ENCODE measurements at places on chromosomes 3 and 15.
A peak's percentile ranks its signal among the peaks of the same experiment; 100 is the strongest.

DNA sequence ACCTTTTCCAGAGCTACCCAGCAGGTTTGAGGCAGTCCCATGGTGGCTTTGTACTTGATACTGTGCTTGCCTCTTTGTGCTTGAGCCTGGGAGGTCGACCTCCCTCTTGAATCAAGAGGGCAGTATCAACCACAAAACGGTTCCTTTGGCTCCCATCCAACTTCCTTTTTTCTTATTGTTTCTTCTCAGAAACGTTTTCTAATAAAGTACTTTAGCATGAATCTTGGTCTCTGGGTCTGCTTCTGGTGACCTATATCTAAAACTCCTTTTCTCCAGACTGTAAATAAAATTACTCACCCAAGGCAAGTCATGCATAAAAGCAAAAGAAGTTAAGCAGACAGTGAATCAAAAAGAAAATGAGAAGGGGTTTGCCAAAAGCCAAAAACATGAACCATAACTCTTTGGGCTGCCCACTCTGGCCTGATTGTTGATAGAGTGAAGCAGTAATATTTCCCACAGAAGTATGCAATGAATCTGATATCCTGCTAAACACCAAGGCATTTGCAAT, 112.2 kb upstream of the SLC4A7 start:
- DNase-seq = no peak

DNA sequence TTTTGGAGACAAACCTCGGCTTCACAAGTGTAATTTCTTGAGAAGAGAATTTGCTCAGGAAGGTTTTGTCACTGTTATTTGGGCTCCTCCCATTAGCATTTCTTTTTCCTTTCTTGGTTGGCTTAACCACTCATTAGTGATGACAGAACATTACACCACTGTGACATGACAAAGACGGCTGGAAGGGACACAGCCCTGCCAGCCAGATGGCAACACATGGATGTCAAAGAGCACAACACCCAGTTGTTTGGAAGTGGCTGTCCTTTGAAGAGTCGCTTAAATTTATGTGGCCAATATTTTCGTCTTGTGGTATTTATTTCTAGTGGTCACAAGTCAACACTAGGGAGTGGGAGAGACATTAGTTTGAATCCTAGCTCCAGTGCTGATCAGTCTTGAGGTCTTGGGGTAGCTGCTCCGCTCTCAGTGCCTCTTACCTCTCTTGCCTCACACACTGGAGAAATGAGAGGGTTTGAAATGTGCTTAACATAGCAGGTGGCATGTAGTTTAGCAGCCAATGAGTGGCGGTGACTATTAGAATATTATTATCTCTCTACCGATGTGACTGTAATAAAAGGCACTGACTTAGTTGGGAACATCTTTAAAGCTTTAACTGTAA, 92.8 kb downstream of the FRMD4B start:
- DNase-seq = no peak

DNA sequence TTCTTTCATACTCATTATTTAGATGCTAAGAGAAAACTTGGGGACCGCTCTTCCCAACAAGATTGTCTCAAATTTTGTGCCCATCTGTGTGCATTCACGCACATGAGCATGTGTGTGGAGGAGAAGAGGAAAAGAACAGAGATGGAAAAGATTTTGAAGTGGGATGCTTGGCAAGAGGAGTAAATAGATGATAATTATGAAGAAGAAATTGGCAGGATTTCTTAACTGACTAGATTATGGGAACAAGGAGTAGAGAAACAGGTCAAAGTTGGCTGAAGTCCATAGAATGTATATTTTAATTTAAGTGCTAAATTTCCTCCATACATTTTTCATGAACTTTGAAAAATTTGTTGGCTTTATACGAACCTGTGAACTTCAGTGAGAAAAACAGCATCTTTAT, 100.1 kb downstream of the ZNF609 start:
- DNase-seq = no peak

DNA sequence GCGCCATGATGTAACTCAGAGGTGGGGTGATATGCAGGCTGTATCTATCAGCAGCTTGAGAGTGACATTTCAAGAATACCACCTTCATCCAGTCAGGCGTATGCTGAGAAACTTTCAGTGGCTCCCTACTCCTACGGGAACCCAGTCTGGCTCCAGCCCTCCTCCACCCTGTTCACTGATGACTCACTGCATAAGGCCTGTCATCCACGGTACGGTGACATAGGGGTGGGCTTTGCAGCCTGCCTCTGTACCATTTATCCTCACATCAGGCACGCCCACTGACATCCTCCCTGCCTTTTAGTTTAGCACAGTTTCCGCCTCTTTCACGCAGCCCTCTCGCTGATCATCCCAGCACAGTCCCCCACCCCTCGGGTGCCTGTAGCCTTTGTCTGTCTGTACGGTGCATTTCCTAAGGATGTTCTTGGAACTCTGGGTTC, 11.7 kb downstream of the PXYLP1 start:
- DNase-seq = peak; percentile 18

DNA sequence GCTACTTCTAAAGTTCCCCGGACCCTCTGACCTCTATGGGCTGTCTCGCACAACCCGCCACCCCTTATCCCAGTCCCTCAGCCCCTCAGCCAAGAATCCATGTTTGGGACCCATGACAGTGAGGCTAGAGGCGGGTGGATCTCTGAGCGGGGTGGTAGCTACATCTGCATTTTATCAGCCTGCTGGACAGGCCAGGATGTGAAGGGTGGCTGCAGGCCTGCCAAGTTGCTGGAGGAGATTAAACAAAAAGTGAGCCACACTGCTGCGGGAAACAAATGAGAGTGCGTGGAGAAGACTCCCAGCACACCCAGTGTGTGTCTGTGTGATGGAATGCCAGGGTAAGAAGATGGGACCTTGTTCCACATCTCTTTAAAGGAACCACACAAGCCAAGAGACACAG, 51.1 kb upstream of the SPATA12 start:
- no peak for DNase-seq

GRCh38 chr15:47384341-47384740, 333.0 kb upstream of the SEMA6D start:
- no peak for DNase-seq

DNA sequence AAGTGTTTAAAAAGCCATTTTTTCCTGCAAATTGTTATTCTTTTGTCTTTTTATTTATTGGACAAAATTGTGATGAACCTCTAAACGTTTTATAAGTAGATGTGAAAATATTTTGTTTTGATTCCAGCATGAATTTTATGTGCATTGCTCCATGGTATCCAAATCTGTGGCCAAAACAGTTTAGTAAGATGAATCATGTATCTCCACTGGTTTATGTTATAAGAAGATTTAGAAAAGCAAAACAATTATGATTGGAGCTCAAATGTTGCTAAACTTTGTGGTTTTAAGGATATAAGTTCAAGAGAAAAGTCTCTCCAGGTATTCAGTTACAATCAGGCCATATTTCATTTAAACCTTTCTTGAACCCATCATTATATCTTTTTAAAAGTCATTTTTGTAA, 80.9 kb downstream of the NECTIN3 start:
- DNase-seq = no peak

DNA sequence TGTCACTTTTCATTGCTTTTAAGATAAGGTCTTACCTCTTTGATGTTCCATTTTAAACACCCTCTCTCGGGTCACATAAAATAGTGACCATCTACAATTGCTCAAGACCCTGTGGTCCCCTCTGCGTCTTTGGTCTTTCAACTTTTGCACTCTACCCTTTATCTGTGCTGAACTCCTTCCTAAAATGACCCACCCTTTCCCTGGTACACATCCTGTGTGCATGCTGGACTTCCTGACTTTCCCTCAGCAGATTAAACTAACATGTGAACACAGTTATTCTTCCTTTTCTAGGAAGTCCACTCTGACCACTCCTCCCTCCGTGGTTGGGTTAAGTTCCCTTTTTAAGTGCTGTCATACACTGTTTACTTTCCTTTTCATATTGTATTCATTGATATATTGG, 414.2 kb downstream of the GABRB3 start:
- no peak for DNase-seq

DNA sequence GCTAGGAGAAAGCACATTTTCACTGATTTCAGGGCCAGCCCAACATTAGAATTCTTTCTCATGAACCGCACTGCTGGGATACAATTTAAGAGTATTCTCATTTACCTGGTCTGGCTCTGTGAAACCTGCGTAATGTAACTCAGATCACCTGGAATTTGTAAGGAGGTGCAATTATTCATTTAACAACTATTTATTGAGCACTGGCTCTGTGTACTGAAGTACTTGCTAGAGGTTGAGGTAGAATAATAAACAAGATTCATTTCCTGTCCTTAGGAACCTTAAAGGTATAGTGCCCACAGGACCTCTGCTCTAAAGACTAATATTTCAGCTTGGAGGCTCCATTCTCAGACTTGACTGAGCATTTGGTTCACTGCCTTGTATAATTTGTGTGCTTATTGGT, 242.2 kb upstream of the ZPLD1 start:
- no peak for DNase-seq

DNA sequence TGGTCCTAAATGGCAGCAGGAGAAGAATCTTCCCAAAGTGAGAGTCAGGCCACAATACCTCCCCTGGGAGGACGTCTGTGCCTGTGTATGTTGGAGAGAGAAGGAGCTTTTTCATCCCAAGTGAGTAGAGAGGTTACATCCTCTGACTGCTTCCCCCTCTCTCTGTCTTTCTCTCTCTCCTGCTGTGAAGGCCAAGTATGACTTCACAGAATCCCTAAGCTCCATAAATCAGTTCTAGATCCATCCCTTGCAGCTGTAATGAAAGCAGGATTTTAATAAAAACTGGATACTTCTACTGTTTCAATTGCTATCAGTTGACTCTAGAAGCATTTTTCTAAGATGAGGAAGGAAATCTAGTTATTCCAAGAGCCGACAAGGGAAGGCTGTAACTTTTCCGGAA, 389.1 kb upstream of the PROK2 start:
- no peak for DNase-seq

GRCh38 chr3:7695049-7695448, 806.6 kb upstream of the LMCD1 start:
- no peak for DNase-seq

DNA sequence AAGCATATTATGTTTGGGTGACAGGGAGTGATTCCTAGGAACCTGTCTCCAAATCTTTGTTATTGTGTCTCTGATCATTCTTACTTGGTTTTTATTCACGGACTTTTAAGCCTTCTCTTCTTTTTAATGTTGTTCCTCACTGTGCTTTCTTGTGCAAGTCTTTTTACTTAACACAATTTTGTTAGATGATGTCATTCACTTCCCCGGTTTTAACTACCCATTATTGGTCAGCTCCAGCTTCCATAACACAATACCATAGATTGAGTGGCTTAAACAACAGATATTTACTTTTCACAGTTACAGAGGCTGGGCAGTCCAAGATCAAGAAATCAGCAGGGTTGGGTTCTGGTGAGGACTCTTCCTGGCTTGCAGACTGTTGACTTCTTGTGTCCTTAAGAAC, 436.3 kb upstream of the CBLB start:
- DNase-seq = no peak

GRCh38 chr3:9721700-9722060, 9.9 kb upstream of the BRPF1 start:
- no peak for DNase-seq

DNA sequence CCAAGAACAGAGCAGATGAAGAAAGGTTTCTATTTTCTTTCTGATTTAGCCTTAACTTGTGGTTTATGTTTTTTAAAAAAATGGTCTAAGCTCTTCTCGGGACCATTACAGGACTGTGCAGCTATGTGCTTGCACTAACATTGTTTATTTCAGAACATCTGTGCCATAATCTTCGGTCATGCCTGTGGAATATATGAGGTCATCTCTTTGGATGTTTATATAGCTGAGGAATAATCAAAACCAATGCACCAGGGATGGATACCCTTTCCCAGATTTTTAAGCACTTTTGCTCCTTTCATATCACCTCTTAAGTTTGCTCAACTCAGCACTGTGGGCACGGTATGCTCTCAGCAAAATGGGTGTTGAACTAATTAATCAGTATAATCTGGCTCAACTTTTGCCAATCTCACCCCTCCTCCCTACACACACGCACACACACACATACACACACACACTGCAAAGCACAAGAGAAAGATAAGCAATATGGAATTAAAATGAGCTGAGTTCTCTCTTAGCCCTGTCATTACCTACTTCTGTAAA, 268.5 kb upstream of the TMC3 start:
- DNase-seq = no peak

- no peak for DNase-seq
These were observed 13.2 kb upstream of the NMB start for GRCh38 chr15:84671211-84671610.

DNA sequence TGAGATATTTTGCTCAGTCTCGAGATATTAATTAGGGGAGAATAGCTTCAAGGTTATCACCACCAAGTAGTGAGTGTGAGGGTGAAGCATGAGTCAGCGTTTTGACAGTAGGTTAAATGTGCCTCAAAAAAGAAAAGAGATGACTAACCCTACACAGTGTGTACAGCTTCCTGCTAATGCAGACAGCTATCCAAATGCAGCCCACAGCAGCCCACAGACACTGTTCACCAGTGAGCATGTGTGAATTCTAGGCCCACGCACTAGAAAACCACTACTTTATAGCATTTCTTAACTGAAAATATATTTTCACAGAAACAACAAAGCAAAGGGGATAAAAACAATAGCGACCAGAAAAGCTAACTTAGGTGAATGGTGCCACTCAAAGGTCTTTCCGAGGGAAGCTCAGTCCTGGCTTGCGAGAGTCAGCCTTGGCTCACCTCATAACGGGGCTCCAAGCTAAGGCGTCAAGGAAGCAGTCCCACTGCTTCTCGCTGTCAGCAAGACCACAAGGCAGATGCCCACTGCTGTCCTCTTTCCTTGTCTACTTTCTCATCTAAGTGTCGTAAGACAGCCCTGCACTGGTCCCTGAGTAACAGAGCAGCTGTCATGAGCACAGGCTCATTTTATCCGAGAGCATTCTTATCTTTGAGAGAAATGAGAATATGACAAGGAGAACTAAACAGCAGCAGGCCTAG, 47.6 kb downstream of the TXNRD3 start:
- no peak for DNase-seq

GRCh38 chr3:87270908-87271700, 5.3 kb downstream of the POU1F1 start:
- DNase-seq = no peak

DNA sequence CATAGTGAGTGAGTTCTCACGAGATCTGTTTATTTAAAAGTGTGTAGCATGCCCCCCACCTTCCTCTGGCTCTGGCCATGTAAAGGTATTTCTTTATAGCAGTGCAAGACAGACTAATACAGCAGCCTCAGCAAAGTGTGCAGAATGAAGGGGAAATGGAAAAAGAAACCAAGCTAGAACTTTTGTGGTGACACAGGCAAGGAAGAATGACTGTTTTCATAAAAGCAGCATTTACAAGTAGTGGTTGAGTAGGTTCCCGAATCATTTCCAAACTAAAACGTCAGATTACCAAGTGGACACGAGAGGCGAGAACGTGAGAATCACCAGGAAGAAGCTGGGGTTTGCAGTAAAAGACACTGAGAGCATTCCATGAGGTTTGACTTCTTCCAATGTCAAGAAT, 100.2 kb upstream of the AKAP13 start:
- no peak for DNase-seq

GRCh38 chr15:31489801-31490646, 163.4 kb downstream of the KLF13 start:
- DNase-seq = no peak
